ENCODE measurements at places on chromosomes 1 and 21.

- no peak for DNase-seq
Observed at GRCh38 chr1:31987135-31987619, 26.5 kb upstream of the KHDRBS1 start.

- DNase-seq: no peak
Observed at GRCh38 chr1:8604041-8604945, 213.1 kb downstream of the RERE start.

DNA sequence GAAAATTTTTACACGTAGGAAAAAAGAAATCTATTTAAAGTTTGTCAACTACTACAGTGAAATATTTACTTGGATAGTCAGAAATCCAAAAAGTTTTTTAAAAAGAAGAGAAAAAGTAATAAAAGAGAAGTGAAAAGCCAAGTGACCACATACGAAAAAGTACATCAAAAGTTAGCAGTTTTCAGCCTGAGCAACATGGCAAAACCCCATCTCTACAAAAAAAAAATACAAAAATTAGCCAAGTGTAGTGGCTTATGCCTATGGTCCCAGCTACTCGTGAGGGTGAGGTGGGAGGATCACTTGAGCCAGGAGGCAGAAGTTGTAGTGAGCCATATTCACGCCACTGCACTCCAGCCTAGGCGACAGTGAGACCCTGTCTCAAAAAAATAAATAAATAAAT, 5.2 kb upstream of the MR1 start:
- DNase-seq: no peak

DNA sequence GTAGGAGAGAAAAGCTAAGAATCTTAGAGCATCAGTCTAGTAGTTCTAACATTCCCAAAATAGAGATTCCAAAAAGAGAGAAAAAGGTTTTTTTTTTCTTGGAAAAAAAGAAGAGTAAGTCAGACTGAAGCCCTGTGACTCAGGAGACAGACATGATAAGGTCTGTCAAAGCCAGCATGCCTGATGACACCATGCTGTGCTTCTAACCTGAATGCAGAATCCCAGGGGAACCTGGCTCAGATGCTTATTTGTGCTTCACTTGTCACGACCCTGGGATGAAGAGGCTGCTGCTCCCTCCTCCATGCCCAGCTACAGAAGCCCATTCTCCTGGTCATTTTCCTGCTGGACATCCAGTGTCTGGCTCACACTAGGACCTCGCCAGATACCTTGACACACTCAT, 44.3 kb downstream of the ERICH3 start:
- DNase-seq: no peak

GRCh38 chr1:17393230-17393629, 21.2 kb downstream of the PADI6 start:
- DNase-seq: no peak

GRCh38 chr1:55284856-55285255, 69.7 kb upstream of the USP24 start:
- no peak for DNase-seq

GRCh38 chr1:64935551-64936155, 30.7 kb downstream of the JAK1 start:
- no peak for DNase-seq

- DNase-seq: no peak
Observed at GRCh38 chr1:44119525-44119924, 904 bp downstream of the KLF17 start.

DNA sequence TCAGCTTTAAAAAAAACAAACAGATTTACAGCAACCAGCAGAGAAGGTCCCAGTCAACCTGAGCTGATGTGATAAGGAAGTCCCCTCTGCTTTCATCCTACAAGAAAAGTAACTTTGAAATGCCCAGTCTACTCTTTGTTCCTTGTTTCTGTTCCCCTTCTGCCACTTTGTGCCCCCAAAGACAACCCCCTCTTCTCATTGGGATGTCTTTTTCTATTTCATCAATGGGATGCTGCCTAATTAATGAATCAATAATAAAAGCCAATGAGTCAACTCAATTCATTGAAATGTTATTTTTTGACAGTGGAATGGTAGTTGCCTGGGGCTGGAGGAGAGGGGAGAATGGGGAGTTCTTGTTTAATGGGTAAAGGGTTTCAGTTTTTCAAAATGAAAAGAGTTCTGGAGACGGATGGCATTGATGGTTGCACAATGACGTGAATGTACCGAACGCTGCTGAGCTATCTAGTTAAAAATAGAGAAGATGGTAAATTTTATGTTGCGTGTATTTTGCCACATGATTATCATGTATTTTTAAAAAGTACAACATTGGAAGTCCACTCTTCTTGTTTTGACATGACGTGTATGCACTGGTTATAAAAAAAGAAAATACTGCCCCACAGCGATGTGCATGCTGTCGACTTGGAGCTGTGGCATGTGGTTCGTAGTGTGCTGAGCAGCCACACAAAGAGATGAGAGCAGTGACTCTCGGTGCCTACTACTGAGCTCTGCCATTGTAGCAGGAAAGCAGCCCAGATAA, 22.4 kb upstream of the PADI2 start:
- DNase-seq: no peak
